ENCODE measurements at places on chromosomes 4 and X.

- no peak for DNase-seq
These were observed 1.2 kb upstream of the PRPS2 start for GRCh38 chrX:12789976-12790375.

GRCh38 chr4:26632916-26633315, 49.0 kb downstream of the TBC1D19 start:
- no peak for DNase-seq

- no peak for DNase-seq
These were observed 57.6 kb downstream of the PROM1 start for GRCh38 chr4:16026160-16026761.

DNA sequence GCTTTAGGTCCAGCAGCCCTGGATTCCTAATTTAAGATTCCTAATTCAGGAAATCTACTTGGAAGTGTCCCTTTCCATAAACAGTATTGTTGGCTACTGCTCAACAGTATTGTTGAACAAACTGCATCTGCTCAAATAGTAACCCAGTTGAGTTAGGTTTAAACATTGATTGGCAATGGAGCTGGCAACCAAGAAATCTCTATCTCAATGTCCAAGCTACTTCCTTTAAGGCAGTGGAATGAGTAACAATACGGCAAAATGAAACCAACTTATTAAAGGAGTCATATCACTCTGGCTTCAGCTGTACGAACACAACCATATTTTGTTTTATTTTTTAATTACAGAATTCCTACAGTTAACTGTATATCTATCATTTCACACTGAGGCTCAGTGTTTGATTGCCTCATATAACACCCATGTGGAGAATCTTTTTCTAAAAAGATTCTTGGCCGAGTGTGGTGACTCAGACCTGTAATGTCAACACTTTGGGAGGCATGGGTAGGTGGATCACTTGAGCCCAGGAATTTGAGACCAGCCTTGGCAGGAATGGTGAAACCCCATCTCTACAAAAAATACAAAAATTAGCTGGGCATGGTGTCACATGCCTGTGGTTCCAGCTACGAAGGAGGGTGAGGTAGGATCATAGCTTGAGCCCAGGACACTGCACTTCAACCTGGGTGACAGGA, 71.7 kb upstream of the IL13RA1 start:
- no peak for DNase-seq

DNA sequence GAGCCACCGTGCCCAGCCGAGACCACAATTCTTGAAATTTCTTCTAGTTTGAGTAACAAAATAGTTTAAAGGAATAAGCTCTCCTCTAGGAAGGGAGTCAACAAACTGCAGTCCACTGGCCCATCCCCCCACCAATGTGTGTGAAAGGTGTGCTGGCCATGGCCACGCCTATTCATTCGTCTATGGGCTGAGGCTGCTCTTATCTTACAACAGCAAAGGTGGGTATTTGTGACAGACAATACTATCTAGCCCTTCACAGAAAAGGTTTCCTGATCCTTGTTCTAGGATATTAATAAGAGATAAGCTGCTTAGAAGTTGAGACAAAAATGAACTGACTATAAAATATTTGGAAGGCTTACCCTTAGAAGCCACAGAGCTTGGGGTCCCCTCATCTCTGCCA, 41.2 kb downstream of the BEND2 start:
- DNase-seq: no peak

DNA sequence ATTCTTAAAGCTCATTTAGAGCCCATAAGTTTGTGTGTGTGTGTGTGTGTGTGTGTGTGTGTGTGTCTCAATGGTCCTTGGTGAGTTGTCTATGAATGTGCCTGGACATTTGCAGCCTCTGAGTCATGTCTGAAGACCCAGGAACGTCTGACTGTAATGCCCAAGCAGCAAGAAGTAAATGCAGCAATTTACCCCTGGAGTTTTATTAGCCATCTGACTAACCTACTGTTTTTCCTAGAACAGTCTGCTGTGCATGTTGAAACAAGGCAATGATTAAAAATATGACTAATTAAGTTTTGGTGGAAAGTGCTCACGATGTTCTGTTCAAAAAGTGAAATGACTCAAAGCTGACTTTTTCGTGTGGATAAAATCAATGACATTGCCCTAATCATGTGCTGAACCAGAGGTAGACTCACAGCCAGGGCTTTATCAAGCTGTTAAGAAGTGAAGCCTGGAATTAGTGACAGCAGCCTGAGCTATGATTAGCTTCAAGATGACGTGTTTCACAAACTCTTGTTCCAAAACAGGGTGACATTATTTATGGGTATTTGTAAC, 201.6 kb downstream of the CPE start:
- DNase-seq: no peak

- DNase-seq: no peak
These were observed 8.3 kb downstream of the HNRNPDL start for GRCh38 chr4:82421796-82422560.

DNA sequence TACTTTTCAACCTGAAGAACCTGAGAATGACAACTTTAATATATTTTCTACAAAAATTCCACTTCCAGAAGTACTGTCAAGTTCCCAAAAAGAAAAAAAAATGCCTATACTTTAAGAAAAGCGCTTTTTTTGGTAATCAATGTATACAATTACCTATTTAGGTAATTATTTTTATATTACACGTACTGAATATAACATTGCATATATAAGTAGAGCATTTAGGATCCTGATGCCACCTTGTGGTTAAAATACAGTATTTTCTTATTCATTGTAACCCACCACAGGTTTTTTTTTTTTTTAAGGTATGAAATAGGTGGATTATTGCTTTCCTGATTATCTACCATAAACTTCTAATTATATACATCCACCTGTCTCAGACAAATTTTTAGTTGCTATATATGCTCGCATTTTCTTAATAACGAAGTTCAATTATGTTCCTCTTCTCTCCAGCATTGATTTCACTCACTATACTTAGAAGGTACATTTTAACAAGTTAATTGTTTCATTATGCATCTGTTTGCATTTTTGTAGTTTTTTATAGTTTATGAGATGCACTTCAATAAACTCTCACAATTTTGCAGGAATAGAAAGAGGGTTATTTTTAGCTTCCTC, 5.2 kb downstream of the MAP9 start:
- no peak for DNase-seq

- DNase-seq: no peak
These were observed 91.2 kb upstream of the KLF3 start for GRCh38 chr4:38572793-38573192.

DNA sequence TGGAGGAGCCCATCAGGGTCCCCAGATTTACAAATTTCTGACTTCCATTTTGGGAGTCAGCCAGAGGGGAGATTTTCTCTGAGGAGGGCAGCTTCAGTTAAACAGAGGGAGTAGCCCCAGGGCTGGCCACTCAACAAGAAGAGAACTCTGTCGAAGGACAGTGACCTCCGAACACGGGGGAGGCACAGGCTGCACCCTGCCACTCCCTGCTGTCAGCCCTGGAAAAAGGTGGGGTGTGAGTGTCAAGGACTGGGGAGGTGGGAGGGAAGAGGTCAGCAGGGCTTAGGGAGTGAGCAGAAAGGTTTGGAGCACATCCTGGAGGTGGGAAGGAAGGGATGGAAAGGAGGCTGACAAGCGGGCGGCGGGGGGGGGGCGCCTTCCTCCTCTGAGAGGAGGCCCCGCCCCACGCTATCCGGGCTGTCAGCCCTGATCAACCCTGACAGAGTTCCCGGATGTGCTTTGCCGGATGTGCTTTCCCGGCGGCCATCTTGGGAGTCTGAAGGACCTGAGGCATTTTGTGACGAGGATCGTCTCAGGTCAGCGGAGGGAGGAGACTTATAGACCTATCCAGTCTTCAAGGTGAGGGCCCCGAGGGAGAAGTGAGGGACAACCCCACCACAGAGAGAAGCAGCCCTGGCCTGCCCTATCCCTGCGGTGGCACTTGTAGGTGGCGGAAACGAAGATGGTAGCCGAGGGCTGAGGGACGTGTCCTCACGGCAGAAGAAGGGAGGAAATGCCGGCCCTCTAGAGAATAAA, at the start of gene MAGEC1:
MAGEC1 (plus strand) TSS at position 495 of the 756 bp plus-strand sequence. CDS start 1,179 bp downstream, outside the sequence.
- no peak for DNase-seq

DNA sequence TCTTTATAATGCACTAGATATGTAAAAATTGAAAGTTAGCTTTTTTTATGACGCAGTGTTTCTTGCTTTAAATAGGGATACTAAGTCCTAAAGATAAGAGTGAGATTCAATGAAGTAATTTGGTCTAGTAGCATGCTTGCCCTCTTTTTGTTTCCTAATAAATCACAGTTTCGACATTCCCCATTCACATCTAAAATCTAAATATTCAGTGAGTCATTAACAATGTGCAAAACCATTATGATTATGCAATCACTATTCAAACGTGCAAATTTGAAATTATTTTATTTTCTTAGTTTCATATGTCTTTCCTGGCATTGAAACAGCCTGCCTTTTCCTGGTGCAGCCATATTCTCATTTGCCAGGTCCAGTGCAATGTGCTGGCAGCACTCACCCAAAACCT, 1350.5 kb upstream of the PABPC4L start:
- no peak for DNase-seq

GRCh38 chr4:111802191-111802590, 343.1 kb upstream of the FAM241A start:
- no peak for DNase-seq

DNA sequence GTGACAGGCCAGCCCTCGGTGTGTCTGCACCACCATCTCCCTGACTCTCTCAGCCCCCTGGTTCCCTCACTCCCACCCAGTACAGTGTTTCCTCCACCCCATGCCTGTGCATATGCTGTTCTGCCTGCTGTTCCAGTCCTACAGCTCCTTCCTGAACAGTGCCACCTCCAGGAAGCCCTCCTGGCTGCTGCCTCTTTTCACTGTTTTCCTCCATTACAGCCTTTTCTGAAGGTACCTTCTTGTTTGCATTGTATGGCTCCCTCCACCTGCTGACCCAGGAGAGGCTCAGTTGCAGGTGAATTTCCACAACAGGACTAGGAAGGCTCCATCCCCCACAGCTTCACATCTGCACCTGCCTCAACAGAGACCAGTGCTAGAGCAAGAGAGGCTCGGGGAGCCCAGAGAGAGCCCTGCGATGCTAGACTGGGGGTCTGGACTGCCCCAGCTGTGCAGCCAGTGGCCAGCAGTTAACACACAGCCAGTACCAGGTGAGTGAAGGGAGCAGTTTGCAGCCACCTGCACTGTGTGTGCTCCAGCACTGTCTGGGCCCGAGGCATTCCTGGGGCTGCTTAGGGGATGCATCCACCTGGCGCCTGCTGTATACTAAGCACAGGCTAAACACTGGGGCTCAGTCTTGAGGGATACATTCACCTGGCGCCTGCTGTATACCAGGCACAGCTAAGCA, 92.0 kb downstream of the ADRA2C start:
- DNase-seq: no peak

GRCh38 chr4:6343939-6344408, 74.3 kb downstream of the WFS1 start:
- no peak for DNase-seq

- no peak for DNase-seq
These were observed 32.3 kb upstream of the CXCL8 start for GRCh38 chr4:73707918-73708577.

DNA sequence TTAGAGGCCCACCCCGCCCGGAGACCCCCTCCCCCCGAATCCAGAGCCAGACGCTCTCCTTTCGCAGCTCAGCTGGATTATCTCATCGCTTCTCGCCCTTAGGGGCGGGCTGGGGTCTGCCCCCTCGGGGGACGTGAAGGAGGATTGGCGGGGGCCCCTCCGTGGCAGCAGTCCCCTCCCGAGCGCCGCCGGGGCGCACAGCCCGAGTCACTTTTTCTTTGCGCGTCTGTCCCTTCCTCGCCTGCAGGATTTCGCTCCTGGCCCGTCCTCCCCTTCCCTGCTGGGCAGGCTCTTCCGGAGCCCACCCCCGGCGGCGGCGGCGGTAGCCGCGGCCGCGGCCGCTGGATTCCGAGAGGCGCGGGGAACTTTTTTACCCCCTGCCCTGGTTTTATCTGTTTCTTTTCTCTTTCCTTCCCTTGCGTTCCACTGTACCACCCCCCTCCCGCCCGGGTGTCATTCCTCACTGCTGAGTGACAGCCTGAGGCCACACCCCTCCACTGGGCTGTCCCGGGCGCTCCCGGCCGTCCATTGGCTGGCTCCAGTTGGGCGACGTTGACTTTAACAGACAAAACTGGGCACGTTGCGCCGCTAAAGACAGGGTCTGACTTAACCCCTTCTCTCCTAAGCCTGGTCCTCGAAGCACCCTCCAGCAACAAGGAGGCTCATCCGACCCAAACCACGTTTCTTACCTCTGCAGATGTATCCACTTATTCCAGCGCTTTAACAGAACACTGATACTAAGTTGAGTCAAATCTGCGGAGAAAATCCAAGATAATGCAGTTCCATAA, 492 bp upstream of the NKX3-2 start:
- DNase-seq: no peak

DNA sequence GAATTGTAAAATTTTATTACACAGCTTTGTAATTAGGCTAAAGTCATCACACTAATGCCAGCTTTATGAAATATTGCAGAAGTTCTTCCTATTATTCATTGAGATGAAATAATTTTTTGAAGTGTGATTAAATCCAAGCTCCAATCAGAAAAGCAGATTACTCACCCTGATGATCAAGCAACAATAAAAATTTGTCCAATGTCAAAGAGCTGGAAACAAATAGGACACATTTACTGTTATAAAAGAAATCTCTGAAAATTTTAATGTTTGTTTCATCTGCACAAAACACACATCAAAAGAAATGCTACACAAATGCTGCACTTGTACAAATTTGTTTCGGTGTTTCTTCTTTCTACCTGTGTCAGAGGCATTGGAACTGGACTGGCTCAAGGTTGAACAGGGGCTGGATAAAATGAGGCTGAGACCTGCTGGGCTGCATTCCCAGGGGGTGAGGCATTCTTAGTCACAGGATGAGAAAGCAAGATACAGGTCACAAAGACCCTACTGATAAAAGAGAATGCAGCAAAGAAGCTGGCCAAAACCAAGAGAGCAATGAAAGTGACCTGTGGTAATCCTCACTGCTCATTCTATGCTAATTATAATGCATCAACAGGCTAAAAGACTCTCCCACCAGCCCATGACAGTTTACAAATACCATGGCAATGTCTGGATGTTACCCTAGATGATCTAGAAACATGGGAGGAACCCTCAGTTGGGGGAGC, 78.3 kb downstream of the GASK1B start:
- DNase-seq: no peak

DNA sequence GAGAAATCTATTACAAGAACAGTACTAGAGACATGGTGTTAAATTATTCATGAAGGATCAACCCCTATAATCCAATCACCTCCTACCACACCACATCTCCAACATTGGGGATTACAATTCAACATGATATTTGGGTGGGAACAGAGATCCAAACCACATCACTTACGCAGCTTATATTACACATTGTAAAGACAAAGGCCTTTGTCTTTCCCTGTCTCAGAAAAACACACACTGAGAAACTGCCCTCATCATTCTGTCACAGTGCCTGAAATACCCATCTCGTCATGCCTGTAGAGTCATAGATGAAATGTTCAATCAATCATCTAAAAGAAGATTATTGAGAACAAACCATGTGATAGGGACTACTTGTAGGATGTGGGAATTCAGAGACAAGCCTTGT, 558.8 kb upstream of the GRIA3 start:
- no peak for DNase-seq

GRCh38 chrX:150365990-150366911, 3.1 kb downstream of the MAMLD1 start:
- DNase-seq: no peak

Measured in activated CD4-positive, CD25-positive, alpha-beta regulatory T cell (primary cell).